Adrenal gland (tissue), 19 donors: ENCODE measurements at places on chromosomes 1 and 21. TPM values are rescaled to one million over a fixed set of nuclear protein-coding genes. Genes with fewer than 3 reads are reported as not detected.

DNA sequence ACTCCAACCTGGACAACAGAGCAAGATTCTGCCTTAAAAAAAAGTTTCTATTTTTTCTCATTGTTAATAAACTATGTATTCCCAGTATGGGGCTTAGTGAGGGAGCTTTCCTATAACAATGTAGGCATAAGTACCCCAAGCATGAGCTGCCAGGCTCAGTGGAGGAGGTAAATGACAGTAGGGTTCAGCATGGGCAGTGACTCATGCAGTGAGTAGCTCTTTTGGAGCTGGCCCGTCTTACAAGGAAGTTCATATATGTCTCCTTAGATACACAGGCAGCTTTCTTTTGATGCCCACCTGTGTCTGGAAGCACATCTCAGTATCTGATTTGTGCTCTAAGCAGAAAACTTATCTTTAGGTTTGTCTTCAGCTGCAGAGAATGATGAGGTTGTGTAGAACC lies 57.9 kb downstream of the ZNF678 start:
- no peaks in the 10 kb centered on the region for H3K36me3 ChIP-seq
- H3K4me3 ChIP-seq: no peak overlapping the region

DNA sequence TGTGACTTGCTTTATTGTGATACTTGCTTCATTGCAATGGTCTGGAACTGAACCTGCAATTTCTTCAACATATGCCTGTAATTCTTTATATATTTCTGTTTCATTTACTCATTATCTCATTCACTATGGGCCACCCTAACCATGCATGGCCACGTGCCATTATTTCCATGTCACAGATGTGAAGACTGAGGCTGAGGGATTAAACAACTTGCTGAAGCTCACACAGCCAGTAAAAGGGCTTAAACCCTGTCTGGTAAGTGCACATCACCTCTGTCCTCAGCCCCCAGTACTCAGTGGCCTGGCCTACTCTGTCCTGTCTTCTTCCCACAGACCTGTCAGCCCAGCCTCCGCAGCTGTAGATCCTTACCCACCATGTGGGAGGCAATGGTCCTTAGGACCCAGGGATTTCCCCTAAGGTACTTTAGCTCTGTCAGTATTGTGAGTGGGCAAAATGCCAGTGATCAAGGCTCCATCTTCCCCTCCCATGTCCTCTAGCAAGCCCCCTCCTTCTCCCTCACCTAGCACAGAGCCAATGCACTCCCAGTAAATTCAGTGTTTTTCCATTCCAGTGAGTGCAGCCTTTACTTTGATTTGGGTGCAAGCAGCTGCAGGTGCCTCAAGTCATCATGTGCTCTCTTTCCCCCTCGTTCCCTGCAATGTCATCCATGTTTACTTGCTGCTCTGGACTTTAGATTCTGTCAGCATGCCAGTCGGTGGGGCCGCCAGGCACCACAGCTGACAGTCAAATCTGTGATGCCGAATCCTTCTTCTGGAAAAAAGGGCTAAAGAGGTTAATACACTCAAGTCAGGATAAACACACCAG lies 228.2 kb upstream of the PROX1 start:
- H3K36me3 ChIP-seq: no peaks in the 10 kb centered on the region
- no peak for DNase-seq
- H3K27me3 ChIP-seq: no peaks in the 10 kb centered on the region
- H3K4me1 ChIP-seq: no peaks in the 10 kb centered on the region
- H3K4me3 ChIP-seq: no peak overlapping the region

DNA sequence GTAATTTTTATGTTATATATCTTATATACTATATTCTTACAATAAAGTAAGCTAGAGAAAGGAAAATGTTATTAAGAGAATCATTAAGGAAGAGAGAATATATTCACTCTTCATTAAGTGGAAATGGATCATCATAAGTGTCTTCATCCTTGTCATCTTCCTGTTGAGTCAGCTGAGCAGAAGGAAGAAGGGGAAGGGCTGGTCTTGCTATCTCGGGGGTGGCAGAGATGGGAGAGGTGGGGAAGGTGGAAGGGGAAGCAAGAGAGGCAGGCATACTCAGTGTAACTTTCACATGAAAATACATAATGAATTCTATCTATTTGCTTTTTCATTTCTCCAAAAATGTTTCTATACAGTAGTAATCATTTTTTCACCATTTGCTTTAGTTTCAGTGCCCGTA lies 5.1 kb downstream of the DNASE2B start:
- H3K36me3 ChIP-seq: no peaks in the 10 kb centered on the region
- no peak for DNase-seq
- peaks cover 7% of the 10 kb centered on the region for H3K4me1 ChIP-seq
- no peak overlapping the region for H3K27ac ChIP-seq
- H3K27me3 ChIP-seq: no peaks in the 10 kb centered on the region

DNA sequence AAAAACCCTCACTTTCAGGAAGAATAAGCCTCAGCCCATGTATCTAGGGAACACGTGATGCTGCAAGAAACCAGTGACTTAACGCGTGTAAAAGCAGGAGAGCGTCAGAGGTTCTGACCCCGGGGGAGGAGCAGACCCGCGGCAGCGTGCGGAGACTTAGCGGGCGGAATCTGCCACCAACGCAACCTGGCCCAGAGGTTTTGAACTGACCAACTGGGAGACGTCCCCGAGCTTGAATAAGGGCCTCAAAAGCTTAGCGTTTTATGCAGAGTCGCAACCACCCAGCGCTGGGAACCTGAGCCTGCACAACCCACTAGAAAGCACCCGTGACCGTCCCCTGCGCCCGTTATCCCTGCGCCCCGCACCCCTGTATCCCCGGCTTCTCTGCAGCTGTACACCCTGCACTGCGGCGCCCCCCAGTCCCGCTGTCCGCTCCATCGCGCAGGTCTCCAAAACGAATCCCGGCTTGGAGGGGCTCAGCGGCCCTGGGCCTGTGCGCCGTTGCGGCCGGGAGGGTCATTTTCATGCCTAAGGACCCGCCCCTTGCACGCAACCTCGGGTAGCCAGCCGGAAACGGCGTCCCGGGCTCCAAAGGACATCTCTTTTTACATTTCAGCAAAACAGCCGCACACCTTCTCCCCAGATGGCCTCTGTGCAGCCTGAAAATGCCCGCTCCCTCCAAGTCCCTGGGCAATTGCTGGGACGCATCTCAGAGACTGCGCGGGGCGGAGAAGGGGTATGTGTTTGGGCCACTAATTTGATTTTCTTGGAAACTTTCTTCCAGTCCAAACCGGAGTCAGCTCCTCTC lies 29.4 kb upstream of the TRIM17 start:
- H3K4me3 ChIP-seq: peak overlapping the region; percentile 21
- DNase-seq: peak; percentile 31
- H3K4me1 ChIP-seq: no peaks in the 10 kb centered on the region
- no peak overlapping the region for H3K27ac ChIP-seq
- peaks cover 5% of the 10 kb centered on the region for H3K27me3 ChIP-seq
- H3K36me3 ChIP-seq: no peaks in the 10 kb centered on the region

CIART gene
- total RNA-seq: 8.1 TPM

PPP2R5A gene
- 23.7 TPM for total RNA-seq

DNA sequence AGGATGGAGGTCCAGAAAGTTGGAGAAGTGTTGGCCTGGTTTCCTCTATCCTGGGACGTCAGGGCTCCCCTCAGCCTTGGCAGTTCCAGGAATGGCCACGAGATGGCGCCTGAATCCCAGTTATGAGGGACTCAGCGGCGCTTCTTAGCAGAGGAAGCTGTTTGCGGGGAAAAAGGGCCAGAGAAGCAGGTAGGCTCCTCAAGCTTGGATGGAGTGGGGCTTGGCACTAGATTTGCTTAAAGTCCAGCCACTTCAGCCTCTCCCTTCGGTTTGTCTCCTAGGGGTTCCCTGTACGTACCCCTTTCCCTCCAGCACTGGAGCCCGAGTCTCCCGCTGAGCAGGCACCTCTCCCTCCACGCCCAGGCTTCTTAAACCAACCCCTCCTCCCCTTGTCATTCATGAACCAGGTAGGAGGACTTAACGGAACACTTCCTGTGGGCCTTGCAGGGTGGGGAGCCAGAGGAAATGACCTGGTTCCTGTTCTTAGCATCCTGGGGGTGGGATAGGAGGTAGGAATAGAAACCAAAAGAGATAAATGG lies 32.0 kb upstream of the TENT5B start:
- H3K36me3 ChIP-seq: no peaks in the 10 kb centered on the region
- DNase-seq: peak; percentile 91
- H3K4me1 ChIP-seq: peaks cover 4% of the 10 kb centered on the region
- no peaks in the 10 kb centered on the region for H3K27me3 ChIP-seq
- no peak overlapping the region for H3K27ac ChIP-seq
- no peak overlapping the region for H3K4me3 ChIP-seq

- no peaks in the 10 kb centered on the region for H3K4me1 ChIP-seq
- no peaks in the 10 kb centered on the region for H3K27me3 ChIP-seq
- H3K36me3 ChIP-seq: no peaks in the 10 kb centered on the region
These were observed 180.6 kb upstream of the PALMD start for GRCh38 chr1:99465176-99465900.

DNA sequence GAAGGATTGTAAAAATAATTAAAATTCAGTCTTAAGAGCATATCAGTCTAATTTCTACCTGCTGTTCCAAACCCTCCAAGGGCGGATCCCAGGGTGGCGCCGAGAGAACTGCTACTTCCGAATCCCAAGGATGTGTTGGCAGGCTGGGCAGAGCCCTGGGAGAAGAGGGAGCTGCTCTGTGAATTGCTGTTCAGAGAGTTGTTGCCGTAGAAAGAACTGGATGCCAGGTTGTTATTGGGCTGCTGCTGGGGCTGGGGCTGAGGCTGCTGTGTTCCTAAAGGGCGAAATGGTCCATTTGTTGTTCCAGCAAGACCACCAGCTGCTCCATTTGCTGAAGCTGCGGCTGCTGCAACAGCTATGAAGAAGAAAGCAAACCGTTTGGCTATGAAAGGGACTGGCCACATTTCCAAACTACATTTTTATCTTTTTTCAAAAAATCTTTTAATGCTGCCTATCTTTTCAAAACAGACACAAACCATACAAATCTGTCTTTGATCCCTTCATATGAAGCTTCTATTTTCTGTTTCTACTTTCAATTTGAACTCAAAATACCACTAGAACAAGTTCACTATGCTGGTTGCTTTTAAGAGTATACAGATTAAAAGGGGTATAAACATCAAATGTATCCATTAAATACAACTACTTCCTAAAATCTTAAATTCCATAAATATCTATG lies 57.5 kb upstream of the SDC3 start:
- peak overlapping the region; percentile 50 for H3K27ac ChIP-seq
- peaks cover 58% of the 10 kb centered on the region for H3K4me1 ChIP-seq
- H3K36me3 ChIP-seq: no peaks in the 10 kb centered on the region
- DNase-seq: no peak
- no peaks in the 10 kb centered on the region for H3K27me3 ChIP-seq
- H3K4me3 ChIP-seq: no peak overlapping the region

- H3K27me3 ChIP-seq: no peaks in the 10 kb centered on the region
- no peaks in the 10 kb centered on the region for H3K4me1 ChIP-seq
- H3K36me3 ChIP-seq: peaks cover 9% of the 10 kb centered on the region
- no peak overlapping the region for H3K4me3 ChIP-seq
These were observed 20.9 kb downstream of the UQCRHL start for GRCh38 chr1:15786581-15786980.

GRCh38 chr1:175377394-175377793 lies 184.8 kb upstream of the KIAA0040 start:
- H3K27me3 ChIP-seq: no peaks in the 10 kb centered on the region
- H3K36me3 ChIP-seq: no peaks in the 10 kb centered on the region
- no peak for DNase-seq
- H3K27ac ChIP-seq: no peak overlapping the region
- H3K4me1 ChIP-seq: no peaks in the 10 kb centered on the region
- no peak overlapping the region for H3K4me3 ChIP-seq

IL12RB2 gene
- total RNA-seq: 2.6 TPM
